ENCODE measurements at places on chromosomes 16 and 17.

GRCh38 chr17:74394275-74394950 is 27.1 kb downstream of the GPR142 start:
- DNase-seq, result no peak

GRCh38 chr17:17070931-17071330 is 28.7 kb downstream of the MPRIP start:
- no peak for DNase-seq

DNA sequence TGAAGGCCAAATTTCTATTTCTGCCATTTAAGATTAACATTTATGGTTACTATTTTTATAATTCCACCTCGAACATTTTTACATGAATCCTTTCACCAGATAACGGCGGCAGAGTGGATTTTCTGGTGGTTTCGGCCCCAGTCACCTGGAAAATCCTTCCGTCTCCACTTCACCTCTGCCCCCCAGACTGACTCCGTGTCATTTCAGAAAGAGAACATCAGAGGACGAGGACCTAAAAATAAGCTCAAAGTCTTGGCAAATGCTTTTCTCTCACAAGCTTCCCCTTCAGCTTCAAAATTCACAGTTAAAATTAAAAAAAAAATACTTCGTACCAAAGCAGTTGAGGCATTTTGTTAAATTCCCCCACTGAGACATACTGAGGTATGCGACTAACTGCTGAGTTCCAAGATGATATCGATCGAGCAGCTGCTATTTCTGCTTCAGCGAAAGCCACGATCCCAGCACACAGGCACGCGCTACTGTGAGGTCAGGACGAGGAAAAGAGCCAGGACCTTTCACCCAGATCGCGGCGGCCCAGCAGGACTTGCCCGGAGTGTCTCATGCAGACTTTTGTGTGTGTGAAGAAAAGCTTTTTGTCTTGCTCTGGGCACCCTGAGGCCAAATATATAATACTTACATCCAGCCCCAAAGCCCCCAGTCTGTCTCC is 36.8 kb downstream of the ASPA start:
- DNase-seq, result no peak

DNA sequence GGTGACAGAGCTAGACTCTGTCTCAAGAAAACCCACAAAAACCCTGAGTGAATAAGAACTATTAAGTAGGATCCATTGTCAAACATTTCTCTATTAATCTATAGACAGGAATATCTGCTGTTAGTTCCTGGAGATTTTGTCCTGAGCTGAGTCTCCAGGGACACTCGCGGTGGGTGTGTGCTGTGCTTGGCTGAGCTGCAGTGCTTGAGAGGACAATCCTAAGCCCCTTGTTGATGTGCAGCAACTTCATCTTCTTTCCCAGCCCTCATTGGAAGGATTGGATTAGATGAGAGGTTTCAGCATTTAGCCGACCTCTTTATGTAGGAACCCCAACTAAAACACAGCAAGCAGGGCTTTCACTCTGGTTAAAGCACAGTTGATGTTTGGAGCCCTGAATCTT is 33.3 kb downstream of the NDEL1 start:
- DNase-seq, result no peak

DNA sequence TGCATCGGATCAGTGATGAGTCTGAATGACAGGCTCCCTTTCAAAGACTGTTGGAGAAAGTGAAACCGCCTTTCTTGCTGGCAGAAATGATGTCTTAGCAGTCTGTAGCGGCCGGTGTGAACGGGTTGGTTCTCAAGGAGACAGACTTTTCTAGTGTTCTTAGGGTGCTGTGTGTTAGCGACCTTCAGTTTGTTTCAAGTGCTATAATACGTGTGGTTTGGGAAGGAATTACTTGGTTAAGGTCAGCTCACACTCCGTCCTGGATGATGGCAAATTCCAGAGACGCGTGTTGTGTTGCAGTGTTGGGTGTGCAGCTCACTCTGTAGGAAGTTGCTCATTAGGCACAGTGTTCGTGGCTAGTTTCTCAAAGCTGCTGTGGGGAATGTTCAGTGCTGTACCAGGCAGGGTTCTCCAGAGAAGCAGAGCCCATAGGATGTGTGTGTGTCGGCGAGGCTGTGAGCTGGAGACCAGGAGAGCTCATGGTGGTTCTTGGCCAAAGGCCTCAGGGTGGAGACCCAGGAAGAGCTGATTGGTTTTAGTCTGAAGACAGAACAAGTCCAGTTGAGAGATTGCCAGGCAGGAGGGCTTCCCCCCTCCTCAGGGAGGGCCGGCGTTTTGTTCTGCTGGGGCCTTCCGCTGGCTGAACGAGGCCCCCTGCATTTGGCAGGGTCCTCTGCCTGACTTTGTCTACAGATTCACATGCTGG is 37.6 kb downstream of the ZNF750 start:
- DNase-seq, result no peak

DNA sequence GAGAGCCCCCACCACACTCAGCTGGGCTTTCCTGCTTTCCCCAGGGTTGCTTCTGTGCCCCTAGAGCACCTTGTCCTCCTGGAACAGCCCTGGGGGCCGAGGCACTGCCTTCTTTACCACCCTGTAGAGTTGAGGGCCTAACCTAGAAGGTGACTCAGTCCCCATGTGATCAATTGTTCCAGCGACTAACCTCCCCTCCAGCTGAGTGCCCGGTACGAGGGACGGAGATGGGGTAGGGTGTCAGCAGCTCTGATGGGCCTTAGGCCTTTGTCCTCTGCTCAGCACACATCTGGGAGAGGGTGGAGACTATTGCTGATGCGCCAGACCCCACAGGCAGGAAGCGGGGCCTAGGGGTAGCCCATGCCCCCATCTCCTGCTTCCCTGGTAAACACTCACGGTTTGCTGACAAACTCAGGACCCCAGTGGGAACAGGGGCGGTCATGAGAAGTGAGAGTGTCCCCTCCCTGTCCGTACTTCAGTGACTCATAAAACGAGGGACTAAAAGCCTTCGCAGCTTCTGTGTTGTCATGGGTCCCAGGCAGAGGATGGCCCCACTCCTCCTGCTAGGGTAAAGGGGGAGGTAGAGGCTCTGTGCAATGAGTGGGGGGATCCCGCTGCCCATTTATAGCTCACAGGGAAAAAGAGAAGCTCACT is 33.1 kb downstream of the NECAB2 start:
- no peak for DNase-seq

All from effector CD8-positive, alpha-beta T cell (primary cell).